Activated T-cell treated with anti-CD3 and anti-CD28 coated beads, Interleukin-2, amount 50 U/mL, for 4 hours (primary cell): ENCODE measurements at places on chromosomes 1 and 21. TPM values are rescaled to one million over a fixed set of nuclear protein-coding genes. Genes with fewer than 3 reads are reported as not detected.

PLEKHN1 gene
- 2.4 TPM for total RNA-seq

TFF2 gene
- not detected for total RNA-seq

DMRTA2 gene
- total RNA-seq: not detected

EFCAB7 gene
- total RNA-seq: 6.8 TPM

CRYBG2 gene
- total RNA-seq: 0.30 TPM

C21orf91 gene
- total RNA-seq: 32.6 TPM

APCS gene
- total RNA-seq: 0.43 TPM

NBPF4 gene
- not detected for total RNA-seq

GBP3 gene
- 8.2 TPM for total RNA-seq

OLIG2 gene
- not detected for total RNA-seq

HTR6 gene
- total RNA-seq: 0.11 TPM

SIKE1 gene
- 84.7 TPM for total RNA-seq

AMY1C gene
- not detected for total RNA-seq

HSF2BP gene
- total RNA-seq: 2.1 TPM

RGS13 gene
- total RNA-seq: not detected

PADI1 gene
- total RNA-seq: not detected

ZNF648 gene
- total RNA-seq: not detected

CELA2A gene
- total RNA-seq: 0.83 TPM

ADORA3 gene
- not detected for total RNA-seq

LCA5L gene
- total RNA-seq: 0.46 TPM

SLC27A3 gene
- 6.0 TPM for total RNA-seq

ADCY10 gene
- not detected for total RNA-seq

SHISA4 gene
- total RNA-seq: 0.19 TPM
